RPMI7951 (cell line): ENCODE measurements at places on chromosomes 1 and 21.
A peak's percentile ranks its signal among the peaks of the same experiment; 100 is the strongest.

- peak; percentile 97 for DNase-seq
These were observed 14.3 kb downstream of the NADK start for GRCh38 chr1:1763657-1764621.

DNA sequence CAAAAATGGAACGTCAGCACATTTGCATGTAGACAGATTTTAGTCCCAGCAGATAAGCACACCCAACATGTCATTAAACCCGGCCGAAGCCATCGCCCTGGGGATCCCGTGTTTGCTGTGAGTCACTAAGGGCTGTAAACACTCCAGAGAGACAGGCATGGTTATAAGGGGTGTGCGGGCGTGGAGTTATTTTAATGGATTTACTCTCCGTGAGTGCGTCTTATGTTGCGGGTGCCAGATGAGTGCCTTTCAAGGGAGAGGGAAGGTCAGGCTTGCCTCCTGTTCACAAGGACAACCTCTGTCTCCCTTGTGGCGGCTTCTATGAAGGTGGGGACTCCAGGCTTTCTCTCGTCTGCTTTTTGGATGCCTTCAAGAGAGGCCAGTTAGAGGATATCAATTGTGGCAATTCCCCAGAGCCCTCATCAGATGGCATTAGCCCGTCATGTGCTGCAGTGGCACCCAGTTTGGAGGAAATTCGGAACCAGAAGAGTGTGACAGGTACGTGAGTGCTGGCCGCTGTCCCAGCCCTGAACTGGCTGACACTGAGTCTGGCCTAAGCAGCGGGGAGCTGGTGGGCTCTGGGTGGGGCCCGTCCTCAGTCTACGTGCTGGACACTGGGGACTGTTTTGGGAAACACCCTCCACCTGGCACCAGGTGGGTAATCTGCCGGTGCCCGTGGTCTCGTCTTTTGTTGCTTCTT lies 223.8 kb upstream of the TMEM51 start:
- peak; percentile 72 for DNase-seq

GRCh38 chr1:214120951-214121350 lies 133.2 kb downstream of the PROX1 start:
- no peak for DNase-seq

DNA sequence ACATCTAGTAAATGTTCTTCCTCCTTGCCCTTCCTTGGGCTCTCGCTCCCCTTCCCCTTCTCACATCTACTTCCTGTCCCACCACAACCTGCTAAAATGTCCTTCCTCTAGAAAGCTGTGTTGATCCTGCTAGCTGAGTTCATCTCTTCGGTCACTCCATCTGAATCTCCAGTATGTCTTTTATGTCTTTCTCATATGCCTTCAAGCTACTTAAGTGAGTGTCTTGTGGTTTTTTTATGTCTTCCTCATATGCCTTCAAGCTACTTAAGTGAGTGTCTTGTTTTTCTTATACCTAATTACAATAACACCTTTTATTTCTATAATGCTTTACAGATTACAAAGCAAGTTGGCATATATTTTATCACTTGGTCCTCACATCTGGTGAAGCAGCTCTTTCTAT lies 33.9 kb downstream of the CSF1 start:
- no peak for DNase-seq
